ENCODE measurements at places on chromosomes 6 and 20.

GRCh38 chr6:105226598-105227294, 46.9 kb upstream of the POPDC3 start:
- no peak for DNase-seq

GRCh38 chr6:130680116-130680515, 147.1 kb upstream of the SMLR1 start:
- DNase-seq, result no peak

- DNase-seq, result no peak
Measured at GRCh38 chr6:72624557-72625160, 2.8 kb downstream of the KCNQ5 start.

DNA sequence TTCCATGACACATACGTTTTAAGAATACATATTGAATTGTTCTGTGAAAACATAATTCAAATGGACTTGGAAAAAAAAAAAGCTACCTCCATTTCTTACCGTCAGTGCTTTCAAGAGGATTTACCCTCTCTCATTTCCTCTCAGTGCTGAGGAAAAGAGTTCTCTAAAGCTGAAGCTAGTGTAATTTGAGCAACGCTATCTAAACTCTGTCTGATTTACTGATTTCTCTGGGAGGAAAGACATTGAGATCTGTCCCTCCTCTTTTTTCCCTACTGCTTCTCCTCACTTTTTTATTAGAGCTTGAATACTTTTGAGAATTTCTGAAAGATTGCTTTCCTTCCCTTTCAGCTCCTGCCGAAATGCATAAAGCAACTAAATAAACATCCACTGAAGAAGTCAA, 41.2 kb upstream of the GRIK2 start:
- DNase-seq, result no peak

GRCh38 chr6:36340618-36341454, 4.1 kb upstream of the BNIP5 start:
- DNase-seq, result peak; percentile 67

- DNase-seq, result no peak
Measured at GRCh38 chr6:45398075-45398813, 20.5 kb upstream of the SUPT3H start.

- DNase-seq, result no peak
Measured at GRCh38 chr20:54078296-54078984, 8.0 kb upstream of the BCAS1 start.
